Hematopoietic multipotent progenitor cell treated with erythropoietin and hydrocortisone succinate and interleukin-3 and kit ligand, for 8 days (in vitro differentiated cells): ENCODE measurements at places on chromosomes 2 and 18.

DNA sequence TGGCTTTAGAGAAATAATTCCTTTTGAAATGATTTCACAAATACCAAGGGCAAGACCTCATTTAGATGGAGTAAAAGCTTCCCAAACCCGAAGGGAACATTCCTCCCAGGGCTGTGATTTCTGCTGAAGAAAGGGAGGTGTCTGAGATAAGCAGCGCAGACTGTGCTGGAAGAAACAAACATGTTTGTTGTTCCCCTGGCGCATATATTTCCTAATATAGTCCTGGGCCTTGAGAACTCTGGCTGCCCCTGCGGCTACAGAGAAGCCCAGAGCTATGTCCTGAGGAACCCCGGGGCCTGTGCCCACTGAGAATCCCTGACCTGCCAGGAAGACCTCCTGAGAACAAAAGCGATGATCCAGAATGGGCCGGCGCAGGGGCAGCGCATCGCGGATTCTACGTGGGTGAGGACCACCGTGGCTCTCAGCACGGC, 372.6 kb upstream of the NT5C1B start:
- DNase-seq, result no peak

- no peak for DNase-seq
Observed at GRCh38 chr2:137862651-137863050, 101.6 kb upstream of the HNMT start.

- DNase-seq, result no peak
Observed at GRCh38 chr18:25453556-25454269, 101.7 kb upstream of the ZNF521 start.

DNA sequence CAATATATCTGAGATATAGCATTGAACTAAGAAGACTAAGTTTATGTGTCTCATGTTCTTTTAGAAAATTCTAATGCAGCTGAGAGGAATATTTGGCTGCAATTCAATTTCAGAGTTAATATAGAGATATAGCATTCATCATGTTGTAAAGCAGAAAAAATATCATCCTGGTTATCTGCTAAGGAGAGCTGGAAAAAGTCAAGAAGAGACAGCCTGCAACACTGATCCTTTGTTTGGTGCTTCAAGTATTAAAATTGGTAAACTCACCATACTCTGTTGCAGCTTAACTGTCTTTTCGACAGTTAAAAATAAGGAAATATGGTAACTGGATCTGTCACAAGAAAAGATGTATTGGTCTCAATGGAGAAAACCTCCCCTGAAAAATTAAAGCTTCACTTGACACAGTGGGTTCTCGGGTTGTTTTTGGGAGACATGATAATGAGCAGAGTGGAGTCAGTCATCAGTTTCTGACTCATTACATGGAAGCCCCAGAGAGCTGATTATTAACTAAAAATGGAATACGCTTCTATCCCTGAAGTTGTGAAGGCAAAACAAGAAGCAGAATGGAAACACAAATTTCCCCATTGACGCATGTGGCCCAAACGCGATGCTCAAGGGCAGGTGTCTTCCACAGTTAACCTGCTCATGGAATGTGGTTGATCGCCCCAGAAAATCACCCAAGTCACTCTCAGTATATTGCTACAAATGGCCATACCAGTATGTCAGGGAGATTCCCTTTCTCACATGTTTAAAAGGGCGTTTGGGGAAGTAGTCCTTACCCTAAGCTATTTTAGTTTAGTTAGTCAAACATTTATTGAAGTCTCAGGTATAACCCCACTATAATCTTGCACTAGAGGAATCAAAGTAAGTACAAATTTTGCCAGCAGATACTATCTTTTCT, 8.2 kb downstream of the BCL2 start:
- no peak for DNase-seq

- DNase-seq, result no peak
Observed at GRCh38 chr2:62999905-63000304, 50.7 kb upstream of the OTX1 start.

DNA sequence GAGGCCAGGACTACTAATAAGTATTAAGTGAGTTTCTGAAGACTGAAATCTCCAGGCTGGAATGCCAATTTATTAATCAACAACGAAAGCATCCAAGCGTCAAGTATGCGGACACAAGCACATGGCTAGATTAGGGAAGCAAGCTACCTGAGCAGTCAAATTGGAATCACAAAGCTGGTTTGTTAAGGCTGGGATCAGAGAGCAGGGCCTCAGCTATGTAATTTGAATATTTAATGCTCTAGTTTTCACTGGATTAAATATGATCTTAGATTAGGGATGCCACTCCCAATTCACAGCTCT, 5.7 kb downstream of the CCL20 start:
- DNase-seq, result no peak

GRCh38 chr18:60339018-60339417, 33.6 kb downstream of the MC4R start:
- DNase-seq, result no peak

DNA sequence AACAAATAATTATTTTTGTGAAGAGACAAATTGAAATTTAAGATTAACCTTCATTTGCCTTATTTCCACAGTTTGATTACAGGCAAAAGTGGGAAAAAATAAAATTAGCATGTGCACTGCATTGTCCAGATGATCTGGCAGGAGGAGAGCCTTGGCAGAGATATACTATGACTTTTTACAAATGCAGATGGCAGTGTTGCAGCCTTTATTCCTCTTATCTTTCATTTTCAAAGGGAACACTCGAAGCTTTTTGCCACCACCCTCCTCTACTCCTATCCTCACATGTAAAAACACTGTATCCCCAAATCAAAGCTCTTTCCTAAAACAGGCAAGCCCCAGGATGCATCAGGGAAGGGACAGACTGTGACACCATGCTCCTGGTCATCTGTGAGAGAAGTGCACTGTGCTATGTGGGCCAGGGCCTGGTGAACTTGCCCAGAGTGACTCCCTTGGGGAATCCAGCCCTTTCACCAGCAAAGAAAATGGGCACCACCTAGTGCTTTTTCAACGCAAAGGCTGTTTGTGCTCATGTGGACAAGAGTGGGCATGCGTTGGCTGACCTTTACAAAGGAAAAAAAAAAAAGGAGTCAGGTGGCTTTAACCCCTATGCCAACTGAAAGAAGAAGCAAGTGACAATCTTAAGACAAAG, 74.7 kb upstream of the ETAA1 start:
- DNase-seq, result peak; percentile 9

GRCh38 chr2:234973008-234973407, 21.2 kb downstream of the SH3BP4 start:
- no peak for DNase-seq

GRCh38 chr18:9772847-9773677, 65.0 kb downstream of the RAB31 start:
- no peak for DNase-seq

DNA sequence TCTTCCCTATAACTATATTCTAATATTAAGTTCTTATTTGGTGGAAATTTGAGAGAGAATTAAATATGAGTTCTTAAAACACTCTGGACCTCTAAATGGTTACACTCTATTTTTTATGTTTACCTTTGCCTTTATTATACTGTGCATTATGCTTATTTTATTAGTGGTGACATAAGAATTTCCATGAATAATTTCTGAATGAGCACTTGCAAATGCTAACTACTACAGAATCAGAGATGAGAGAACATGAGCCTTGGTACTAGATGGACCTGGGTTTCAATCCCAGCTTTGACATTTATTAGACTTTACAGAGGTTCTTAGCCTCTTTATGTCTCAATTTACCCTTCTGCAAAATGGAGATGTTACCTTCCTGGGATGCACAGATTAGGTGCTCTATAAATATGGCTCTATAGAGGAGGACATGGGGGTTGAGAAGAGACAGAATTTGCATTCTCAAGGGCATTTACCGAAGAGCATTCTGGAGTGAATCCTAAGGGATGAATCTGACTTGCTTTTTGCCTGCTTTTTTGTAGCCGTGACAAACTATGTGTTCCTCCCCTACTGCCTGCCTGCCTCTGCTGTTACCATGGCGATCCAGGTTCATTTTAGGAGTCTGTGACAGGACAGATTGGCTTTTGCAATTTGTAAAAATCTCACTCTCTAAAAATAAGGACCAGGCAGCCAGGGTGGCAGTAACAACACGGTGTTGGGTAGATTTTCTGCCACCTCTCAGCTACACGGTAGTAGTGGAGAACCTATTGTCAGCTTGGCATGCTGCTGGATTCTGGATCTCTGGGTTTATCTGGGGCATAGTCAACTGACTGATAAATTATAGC, 20.7 kb upstream of the CNRIP1 start:
- DNase-seq, result no peak

- DNase-seq, result no peak
Observed at GRCh38 chr2:7607441-7608173, 690.4 kb downstream of the RNF144A start.

- DNase-seq, result no peak
Observed at GRCh38 chr2:72034353-72035095, 113.1 kb downstream of the CYP26B1 start.

DNA sequence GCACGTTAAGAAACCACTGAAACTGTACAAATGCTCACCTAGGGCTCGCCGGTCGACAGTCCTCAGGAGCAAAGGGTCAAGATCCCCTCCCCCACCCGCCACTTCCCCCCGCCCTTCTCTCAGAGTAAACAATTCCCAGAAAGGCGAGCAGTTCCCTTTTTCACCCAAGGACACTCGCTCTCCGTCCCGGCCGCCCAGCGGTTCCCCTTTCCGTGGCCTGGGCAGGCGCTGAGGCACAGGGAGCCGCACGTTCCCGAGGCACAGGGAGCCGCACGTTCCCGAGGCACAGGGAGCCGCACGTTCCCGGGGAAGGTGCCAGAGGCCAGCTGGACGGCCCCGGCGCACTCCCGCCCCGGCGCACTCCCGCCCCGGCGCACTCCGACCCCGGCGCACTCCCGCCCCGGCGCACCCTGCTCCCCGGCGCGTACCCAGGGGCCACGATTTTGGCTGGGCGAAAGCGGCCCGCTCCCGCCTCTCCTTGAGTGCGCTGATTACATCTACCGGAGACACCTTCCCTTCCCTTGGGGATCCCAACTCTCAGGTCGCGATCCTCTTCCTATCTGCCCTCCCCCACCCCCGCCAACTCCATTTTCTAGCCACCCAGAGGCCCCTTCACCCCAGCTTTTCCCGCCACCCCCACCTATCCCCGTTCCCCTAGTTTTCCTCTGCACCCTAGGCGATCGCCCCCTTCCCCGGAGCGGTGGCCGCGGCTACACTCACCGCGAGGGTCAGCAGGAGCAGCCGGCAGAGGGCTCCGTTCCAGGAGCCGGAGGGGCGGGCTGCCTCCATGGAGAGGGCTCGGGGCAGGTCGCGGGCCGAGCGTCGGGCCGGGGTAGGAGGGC, 817 bp downstream of the DSC2 start:
- DNase-seq, result no peak

- DNase-seq, result no peak
Observed at GRCh38 chr2:223909001-223909741, 36.0 kb downstream of the WDFY1 start.

DNA sequence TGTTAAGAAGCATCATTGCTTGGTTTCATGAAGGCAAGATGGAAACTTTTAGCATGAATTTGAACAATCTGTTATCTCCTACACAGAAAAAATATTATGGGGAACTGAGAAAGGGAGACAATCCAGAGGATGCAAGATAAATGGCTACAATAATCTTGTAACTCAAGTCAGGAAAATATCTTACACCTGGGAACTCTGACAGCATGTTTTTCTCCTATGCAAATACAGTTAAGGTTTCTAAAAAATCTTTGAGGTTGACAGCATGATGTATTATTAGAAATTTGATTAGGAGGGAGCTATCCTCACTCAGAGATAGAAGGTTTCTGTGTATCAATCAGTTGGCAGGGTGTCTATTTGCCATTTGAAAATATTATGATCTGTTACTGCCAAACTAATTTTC, 75.6 kb downstream of the GPD2 start:
- DNase-seq, result no peak

- DNase-seq, result no peak
Observed at GRCh38 chr18:39591649-39592048, 2026.1 kb upstream of the CELF4 start.

GRCh38 chr2:75421986-75422385, 138.8 kb downstream of the EVA1A start:
- peak; percentile 73 for DNase-seq

GRCh38 chr2:190683802-190684201, 34.9 kb downstream of the NAB1 start:
- no peak for DNase-seq

DNA sequence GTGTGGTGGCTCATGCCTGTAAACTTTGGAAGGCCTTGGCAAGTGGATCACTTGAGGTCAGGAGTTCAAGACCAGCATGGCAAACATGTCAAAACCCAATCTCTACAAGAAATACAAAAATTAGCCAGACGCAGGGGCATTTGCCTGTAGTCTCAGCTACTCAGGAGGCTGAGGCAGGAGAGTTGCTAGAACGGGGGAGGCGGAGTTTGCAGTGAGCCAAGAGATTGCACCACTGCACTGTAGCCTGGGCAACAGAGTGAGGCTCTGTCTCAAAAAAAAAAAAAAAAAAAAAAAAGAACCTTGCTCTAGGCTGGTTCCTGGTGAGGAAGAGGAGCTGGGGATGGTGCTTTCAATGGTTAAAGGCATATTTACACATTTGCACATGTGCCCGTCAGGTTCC, 129.4 kb downstream of the LYPD6B start:
- DNase-seq, result no peak

- DNase-seq, result no peak
Observed at GRCh38 chr2:105732101-105732500, 12.6 kb upstream of the NCK2 start.

- DNase-seq, result no peak
Observed at GRCh38 chr2:239805043-239805329, 220.2 kb downstream of the NDUFA10 start.

DNA sequence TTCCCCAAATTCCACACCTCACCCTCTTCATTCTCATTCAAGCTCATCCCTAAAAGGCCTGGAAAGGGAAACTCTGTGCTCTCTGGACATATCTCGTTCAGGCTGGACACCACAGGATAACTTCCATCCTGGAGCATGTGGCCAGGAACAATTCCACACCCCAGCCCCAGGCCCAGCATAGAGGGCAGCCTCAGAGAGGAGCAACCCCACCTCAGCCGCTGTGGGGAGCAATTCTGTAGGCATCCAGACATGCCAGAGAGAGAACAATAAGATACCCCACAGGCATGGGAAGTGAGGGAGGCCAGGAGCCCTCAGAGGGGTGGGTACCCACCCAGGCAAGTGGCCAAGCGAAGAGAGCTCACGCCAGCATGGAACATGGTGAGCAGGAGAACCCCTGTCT, 143.4 kb downstream of the GFPT1 start:
- DNase-seq, result no peak

DNA sequence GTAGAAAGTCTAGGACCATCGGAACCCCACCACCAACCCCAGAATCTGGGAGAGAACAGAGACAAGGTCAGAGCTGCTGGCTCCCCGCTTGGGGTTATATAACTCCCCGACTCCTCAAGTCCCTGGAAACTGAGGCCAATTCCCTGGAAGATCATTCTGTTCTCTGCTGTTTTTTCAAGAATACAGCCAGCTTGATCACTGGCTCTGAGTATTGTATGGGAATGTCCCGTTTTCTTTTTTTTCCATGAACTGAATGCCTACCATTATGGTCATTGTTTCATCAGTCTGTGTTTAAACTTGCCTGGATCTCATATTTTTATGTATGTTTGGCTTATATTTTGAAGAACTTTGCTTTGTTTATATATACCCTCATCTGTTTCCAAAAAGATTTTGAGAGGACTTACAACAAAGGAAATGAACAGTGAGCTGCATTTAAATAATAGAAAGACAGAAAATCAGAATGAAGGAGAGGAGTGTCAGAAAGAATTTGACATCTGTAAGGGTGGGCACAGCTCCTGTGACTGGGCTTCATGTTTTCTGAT, 90.0 kb upstream of the ALPP start:
- DNase-seq, result no peak
